CD4-positive, alpha-beta T cell treated with Interleukin-2 at 100 ng/mL for 4 hours (primary cell): ENCODE measurements at places on chromosomes 12 and 14.

DNA sequence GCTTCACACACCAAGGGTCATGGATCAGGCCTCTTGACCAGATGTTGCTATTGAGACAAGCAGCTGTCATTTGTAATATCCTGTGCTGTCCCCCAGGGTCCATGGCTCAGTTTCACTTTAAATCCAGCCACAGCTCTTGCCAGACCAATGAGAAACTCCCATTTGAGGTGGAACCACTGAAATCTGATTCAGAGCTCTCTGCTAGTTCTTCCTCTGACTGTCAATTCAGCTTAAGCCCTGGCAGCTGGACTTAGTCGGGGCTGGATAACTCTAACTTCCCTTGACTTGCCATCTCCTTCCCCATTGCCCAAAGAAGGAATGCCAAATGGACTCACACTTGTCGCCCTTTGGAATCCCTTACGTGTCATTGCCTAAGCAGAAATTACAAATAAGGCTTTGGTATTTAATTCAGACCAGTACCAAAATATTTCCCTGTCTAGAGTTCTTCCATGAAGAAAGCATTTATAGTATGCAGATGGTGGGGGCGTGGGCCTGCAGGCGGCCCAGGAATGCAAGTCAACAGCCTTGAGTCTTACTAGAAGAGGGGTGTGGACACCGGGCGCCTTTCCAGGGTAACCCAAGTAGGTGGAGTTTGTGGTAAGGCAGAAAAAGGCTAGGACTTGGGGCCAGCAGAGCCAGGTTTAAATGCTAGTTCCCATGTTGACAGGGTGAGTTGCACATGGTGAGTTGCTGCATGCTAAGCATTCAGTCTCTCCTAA lies 96.9 kb upstream of the TMPO start:
- DNase-seq, result no peak

DNA sequence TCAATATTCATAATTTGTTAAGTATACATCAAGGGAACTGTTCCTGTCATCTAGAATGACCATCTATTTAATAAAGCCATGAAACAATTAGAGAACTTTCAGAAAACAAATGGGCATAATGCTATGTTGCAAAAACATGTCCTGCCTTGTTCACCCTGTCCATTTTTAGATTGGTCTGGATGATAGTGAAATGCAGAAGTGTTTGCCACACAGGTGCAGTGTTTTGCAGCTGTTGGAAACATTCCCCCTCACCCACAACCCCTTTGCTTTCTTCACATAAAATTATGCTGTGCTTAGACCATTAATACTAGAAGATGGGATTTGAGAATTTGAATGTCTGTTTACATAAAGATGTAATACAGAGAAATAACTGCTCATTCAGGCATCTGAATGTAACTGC lies 36.5 kb downstream of the LEMD3 start:
- no peak for DNase-seq

- no peak for DNase-seq
Observed at GRCh38 chr12:53489242-53489864, 9.9 kb downstream of the MAP3K12 start.

DNA sequence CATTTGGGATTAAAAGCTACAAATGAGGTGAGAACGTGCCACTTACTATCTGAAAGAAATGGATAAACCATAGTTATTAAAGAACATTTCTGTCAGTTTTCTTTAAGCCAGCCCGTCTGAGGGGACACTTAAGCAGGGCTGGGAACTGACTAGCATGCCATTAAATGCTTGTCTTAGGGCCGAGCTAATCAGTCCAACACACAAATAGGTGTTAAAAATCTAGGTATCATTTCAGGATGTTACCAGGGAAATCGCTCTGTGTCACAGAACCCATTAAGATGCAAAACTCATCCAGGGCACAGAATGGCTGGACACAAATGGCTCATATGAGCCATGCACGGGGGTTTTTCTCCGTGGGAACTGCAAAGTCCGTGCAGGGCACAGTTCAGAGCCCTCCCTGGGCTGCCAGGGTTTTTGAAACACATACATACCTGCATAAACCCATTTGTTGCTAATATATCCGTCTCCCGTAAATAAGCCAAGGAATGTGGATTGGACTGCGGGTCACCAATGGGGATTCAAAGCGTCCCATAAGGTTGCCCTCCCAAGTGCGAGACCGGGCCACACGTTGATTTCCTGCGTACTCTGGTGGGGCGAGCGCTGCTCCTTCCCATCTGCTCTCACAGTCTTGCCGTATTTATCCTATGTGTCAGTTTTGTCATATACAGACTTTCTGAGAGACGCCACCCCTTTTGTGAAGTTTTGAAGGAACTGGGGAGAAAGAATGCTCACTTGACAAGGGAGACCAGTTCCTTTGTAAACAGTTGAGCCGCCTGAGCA lies 5.4 kb upstream of the GSC start:
- DNase-seq, result no peak

DNA sequence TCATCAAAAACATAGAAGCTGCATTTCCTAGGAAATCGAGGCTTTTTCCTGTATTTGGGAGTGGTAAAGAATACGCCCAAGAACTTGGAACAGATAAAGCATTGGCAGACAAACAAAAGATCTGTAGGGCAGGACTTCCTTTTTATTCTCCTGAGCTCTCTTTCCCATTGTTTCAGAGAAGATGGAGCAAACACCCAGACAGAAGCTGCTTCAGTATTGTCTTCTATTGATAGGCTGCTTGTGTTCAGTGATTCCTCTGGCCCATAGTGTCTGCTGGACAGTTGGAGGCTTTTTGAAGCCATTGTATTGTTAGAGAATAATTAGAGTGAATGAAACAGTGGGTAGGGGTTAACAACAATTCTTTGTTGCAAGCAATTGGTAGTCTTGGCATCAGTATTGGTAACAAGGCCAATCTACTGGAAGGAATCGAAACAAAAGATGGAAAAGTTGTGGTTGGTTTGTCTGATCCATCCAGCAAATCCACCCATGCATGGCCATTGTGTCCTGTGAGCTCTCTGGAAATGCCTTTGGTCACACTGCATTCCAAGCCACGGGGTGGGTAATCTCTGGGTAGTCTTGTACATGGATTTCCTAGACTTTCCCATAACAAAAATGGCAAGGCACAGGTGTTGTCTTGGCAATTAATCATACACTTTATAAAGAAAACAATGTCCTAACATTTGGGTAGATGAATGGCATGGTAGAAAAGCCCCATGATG lies 424.8 kb downstream of the RAD51B start:
- DNase-seq, result no peak

DNA sequence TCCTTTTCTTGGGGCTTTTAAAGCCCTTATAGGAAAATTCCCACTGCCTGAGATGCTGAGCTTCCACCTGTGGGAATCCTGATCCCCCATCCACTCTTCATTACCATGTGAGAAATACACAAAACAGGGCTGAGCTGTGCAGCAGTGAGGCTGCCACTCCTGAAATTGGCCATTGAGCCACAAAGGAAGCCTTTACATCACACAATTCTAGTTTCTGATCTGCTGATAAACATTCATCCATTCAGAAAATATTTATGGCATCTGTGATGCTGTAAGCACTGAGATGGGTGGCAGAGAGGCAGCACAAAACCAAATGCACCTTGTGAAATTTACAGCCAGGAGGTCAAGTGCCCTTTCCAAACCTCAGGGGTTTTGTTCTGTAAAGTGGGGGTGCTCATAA lies 26.2 kb upstream of the CMKLR1 start:
- DNase-seq, result no peak

GRCh38 chr14:67577909-67578749 lies 21.9 kb downstream of the PIGH start:
- no peak for DNase-seq

GRCh38 chr14:88351966-88352691 lies 29.1 kb upstream of the KCNK10 start:
- no peak for DNase-seq

GRCh38 chr12:132530851-132531250 lies 40.9 kb downstream of the FBRSL1 start:
- no peak for DNase-seq

DNA sequence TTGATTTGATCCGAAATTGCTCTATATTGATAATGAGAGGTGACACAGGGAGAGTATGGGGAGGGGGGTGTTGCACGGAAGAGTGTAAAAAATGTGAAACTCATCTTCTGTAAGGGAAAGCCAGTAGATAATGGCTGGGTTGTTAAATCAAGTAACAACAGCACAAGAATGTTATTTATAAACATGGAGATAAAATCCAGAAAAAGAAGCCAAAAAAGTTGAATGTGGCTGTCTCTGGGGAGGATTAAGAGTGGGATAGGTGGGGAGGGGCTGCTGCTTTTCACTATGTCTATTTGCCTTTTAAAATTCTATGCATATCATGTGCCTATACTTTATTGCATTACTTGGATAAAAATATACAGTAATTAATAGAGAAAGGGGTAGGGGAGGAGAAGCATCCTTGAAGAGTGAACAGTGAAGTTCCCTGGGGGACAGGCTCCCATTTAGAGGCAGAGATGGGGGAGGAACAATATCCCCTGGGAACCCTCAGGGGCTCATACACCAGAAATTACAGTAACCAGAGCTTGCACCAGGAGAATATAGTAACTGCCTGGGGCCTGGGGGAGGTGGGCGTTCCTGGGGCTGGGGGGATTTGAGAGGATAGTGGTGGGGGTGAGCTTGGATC lies 39.2 kb upstream of the ANKRD9 start:
- DNase-seq, result no peak

GRCh38 chr14:61557262-61557661 lies 138.1 kb upstream of the HIF1A start:
- no peak for DNase-seq

DNA sequence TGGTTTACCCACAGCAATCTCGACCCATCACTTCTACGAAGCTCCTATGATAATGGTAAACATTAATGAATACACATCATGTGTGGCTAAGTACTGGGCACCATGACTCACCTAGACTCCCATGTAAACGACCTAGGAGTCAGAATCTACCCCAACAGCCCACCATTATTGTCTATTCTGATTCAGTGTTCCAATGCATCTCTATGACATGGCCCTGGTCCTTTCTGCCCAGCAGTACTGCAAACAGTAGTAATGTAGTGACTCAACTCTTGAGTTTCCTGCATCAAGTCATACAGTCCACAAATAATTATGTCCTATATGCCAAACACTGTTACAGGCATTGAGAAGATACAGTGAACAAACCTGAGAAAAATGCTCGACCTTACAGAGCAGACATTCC lies 14.6 kb downstream of the GTF2A1 start:
- peak; percentile 31 for DNase-seq

- DNase-seq, result no peak
Observed at GRCh38 chr14:46250113-46250703, 401.4 kb downstream of the RPL10L start.

DNA sequence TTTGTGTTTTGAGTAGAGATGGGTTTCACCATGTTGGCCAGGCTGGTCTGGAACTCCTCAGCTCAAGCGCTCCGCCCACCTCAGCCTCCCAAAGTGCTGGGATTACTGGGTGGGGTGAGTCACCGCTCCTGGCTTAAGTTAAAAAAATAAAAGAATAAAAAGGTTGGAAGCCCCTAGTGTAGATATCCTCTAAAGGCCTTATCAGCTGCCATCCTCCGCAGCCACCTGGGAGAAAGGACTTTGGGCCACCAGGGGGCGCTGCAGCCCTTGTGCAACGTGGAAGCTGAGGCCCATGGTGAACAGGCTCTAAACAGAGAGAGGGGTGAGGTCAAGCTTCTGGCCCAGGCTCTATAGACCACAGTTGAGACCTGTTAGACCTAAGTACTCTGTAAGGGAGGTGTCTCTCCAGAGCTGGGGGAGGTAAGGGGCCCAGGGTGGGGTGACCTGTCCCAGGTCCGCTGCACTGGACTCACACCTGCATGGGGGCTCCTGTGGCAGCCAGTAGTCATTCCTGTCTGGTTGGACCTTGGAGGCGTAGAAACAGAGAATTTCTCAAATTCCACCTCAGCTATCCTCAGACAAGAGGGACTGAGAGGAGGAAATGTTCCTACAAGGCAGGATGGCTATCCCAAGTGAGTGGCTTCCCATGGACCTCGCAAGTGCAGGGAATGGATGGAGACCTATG lies 14.0 kb upstream of the RACGAP1 start:
- peak; percentile 80 for DNase-seq

DNA sequence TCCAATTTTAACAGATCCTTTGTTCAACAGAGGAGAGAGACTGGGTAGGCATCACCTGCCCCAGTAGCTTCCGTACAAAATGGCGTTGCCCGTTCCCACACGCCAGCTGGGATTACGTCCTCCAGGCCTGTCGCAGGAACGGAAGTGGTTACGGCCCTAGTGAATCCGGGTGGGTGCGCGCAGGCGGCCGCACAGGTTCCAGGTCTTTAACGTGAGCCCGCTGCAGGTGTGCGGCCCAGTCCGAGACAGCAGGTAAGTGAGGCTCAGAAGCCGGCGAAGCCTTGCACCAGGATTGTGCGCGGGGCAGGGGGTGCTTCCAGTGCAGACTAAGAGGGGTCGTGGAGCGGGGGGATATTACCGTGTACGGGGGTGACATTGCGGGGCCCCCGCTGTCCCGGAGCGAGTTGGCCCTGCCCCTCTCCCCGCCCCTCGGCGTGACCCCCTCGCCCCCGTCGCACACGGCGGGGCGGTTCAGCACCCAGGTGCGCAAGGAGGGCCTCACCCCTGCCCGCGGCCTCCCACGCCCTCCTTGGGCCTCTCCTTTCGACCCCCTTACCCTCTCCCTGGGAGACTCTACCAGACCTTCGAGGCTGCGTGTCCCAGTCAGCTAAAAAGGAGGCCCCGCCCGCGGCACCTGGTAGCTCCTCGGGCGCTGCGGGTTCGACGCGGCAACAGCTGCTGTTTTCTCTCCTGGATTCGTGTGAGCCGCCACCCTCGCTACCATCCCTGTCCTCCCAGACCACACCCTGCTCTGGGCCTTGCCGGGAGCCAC lies at the start of gene EXD2:
EXD2 (plus strand) TSS at position 159 of the 772 bp plus-strand sequence. CDS start 17,973 bp downstream, outside the sequence.
- DNase-seq, result peak; percentile 78

DNA sequence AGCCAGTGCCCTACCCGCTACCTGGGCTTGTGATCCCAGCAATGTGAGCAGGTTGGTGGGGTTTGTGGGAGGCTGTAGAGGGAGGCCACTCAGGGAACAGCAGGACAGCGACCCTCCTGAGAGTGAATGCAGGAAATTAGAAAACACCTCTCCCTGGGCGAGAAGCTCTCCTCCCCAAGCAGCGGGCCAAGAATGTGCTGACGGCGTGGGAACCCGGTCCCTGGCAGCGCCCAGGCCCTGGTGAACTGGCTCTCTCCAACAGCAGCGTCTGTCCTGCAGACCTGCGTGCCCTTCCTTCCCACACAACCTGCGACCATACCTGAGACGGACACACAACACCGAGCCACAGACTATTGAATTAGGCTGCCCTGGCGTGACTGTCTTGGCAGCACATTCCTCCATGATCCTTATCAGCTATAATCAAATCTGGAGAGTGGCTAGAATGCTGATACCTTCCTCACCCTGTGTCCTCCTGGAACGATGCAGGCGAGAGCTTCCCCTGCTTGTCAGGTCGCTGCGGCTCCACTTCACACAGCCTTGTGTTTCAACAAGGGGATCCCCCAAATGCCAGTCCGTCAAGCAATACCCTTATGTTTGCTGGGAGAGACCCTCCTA lies 114.8 kb upstream of the GSC start:
- no peak for DNase-seq

DNA sequence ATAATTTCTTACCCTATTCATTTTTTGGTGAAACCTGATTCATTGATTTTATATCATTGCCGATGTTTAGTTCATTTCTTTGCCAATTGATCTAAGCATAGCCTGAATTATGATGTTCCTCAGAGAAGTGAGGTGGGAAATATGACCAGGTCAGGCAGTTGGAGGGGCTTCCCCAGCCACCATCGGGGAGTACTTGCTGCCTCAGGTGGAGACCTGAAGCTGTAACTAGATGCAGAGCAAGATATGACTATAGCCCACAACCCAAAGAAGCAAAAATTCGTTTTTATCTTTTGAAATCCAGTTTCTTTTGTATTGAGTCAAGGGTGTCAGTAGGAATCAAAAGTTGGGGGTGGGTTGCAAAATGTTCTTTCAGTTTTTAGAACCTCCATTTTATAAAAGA lies 7.9 kb downstream of the PTGDR start:
- DNase-seq, result no peak

GRCh38 chr14:32623300-32624093 lies 294.4 kb downstream of the AKAP6 start:
- no peak for DNase-seq
